AG10803 (cell line): ENCODE measurements at places on chromosomes 11 and 22.
A peak's percentile ranks its signal among the peaks of the same experiment; 100 is the strongest.

DNA sequence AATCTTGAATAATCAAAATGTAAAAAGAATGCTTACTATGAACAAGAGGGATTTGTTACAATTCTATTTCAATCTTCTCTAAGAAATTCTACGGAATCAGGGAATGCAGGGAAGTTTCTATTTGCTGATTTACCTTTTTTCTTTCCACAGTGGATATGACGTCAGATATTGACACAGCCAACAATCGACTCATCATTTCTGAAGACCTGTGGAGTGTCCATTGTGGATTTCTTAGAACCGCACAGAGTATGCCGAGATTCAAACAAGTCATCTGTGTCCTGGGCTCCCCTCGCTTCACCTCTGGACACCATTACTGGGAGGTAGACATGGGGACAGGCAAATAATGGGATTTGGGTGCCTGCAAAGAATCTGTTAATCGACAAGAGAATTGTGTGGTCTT is 4.1 kb upstream of the RFPL1 start:
- no peak for DNase-seq

DNA sequence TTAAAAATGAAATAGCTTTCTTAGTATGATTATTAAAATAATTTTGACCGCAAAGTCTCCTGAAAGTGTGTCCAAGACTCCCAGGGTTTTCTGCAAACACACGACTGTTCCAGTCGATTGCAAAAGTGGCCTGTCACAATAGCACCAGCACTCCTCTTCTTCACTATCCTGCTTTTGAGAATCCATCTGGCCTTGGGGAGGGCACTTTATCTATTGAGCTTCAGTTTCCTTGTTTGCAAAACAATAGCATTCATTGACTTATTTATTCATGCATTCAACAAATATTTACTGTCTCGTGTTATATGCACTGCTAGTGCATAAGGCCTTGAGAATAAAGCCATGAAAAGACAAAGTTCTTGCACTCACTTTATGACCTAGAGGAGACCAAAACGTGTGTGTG is 96.2 kb upstream of the NTM start:
- no peak for DNase-seq

DNA sequence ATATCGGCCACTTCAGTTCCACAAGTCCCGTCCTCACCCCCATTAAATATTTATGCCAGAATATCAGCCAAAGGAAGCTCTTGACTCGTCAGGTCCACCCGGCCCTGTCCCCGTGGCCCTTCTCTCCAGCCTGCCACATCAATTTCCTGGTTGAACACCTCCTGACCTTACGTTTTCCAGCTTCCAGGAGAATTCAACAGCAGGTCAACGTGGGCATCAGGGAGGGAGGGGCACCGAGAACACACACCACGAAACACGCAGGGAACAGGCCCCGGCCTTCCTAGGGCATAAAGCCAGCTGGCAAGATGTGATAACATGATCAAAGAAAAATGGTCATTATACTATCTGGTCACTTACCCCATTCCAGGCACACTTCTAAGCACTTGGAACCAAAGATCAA is 15.3 kb downstream of the SULT4A1 start:
- no peak for DNase-seq

DNA sequence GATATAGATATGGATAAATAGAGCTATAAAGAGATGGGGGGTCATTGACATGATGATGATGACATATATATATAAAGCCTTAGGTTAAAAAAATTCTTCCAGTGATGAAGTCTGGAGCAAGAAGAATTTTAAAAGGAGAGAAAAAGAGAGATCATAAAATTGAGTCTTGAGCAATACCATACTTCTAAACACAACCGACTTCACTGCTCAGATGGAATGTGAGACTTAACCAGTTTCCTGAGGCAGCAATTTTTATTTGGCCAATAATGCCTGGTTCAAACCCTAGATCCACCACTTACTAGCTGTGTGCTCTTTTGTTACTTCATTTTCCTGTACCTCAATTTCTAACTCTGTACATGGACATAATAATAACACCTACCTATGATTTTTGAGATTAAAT is 229.5 kb downstream of the TTC28 start:
- peak; percentile 44 for DNase-seq

- DNase-seq = peak; percentile 17
Measured at GRCh38 chr11:87493516-87493915, 455.8 kb downstream of the TMEM135 start.

- DNase-seq = no peak
Measured at GRCh38 chr22:41500303-41500702, 31.4 kb downstream of the ACO2 start.

DNA sequence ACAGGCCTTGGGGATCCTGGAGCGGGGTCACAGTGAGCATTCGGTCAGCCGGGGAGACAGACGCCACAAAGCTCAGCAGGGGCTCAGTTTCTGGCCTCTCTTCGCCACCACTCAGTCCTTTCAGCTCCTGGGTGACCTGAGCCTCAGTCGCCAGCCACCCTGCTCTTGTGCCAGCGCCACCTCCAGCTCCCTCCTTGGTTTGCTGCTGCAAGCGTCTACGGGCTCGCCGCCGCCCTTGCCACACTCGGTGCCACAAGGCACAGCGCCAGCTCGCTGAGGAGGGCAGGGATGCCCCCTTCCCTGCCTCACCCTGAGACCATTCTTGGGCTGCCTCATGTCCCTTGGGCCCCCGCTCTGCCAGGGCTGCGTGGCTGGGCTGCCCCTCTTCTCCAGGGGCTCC is 1.5 kb upstream of the EEF1G start:
- no peak for DNase-seq

DNA sequence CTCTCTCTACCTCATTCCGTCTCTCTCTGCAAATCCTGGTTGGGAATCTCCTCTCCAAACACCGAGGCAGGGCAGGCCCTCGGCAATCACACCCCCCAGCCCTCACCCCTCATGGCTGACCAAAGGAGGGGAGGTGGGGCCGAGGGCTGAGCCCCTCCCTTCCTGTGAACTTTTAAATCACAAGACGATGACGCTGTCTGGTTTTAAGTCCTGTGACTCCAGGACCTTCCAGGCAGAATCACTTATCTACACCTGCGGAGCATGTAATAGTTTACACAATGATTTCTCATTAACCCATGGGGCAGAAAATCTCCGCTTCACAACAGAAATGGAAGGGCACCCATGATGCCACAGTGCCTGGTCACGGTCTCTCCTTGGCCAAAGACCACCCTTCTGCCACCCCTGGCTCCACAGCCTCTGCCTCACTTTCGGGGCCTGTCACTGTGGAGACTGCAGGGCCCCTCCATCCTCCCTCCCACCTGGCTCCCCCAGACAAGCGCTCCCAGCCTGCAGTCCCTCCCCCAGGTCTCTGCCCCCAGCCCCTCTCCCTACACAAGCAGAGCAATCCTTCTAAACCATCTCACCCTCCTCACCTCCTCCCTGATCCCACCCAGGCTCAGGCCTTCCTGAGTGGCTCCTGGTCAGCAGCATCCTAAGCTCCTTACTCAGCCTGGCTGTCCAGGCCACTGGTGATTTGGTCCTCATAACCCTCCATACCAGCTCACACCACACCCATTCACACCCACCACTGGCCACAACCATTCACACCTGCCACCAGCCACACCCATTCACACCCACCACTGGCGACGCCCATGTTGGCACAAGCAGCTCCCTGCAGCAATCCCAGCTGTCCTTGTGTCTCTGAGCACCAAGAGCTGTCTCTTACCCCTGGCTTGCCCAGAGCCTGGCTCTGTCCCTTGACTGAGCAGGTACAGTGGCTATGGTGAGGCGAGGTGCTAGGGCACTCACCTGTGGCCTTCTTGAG is 30.7 kb upstream of the ARFGAP3 start:
- DNase-seq = no peak

GRCh38 chr11:1317993-1318392 is 8.6 kb upstream of the TOLLIP start:
- DNase-seq = no peak

DNA sequence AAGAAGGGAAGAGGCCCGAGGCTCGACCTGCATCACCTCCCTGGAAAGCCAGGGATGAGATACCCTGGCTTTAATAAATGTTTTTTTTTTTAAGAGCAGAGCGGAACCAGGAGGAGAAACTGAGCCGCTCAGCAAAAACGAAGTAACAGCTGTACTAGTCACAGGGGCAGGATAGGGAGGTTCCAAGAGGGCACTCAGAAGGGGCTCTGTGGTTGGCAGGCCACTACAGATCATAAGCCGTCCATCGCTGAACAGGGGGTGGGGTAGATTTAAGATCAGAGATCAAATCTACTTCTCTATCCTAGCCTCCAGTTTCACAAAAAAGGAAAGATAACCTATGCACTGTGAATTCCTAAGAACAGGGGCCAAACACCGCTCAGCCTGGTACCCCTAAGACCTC is 625 bp downstream of the EIF3D start:
- DNase-seq = no peak

DNA sequence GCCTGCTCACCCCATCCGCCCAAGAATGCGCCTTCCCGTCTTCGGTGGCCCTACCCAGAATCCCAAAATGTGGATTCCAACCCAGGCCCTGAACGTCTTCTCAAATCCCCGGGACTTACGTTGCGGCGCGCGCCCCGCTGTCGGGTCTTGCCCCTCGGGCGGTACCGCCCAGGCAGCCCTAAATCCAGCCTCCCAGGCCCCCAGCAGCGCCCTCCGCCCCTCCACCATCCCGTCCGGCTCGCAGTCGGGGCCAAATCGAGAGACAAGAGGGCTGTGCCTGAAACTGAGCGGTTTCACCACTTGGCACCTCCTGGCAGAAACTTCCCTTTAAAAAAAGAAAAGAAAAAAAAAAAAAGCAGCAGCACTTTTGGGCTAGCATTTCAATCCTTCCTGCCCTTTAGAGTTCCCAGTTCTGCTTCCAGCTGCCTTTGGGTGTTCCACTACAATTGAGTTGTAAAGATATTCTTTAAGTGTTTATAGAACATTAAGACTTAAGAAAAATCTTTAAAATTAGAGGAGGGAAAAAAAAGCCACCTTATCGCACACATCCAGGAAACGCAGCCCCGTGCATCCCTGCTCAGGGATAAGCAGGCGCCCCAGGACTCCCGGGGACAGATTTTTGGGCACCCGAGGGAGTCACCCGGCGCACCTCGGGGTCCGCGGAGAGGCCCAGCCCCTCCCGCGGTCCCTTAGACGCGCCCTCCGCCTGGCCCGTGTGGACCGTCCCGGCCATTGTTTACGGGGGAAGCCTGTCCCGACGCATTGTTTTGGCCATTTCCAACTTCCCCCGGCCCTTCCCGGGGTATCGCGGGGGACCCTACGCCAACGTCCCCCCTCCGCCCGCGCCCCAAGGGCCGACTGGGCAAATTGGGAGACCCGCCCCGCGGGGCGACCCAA is 57.6 kb downstream of the KCNJ4 start:
- DNase-seq = peak; percentile 36

- DNase-seq = no peak
Measured at GRCh38 chr22:43434928-43435311, 23.1 kb downstream of the MPPED1 start.

DNA sequence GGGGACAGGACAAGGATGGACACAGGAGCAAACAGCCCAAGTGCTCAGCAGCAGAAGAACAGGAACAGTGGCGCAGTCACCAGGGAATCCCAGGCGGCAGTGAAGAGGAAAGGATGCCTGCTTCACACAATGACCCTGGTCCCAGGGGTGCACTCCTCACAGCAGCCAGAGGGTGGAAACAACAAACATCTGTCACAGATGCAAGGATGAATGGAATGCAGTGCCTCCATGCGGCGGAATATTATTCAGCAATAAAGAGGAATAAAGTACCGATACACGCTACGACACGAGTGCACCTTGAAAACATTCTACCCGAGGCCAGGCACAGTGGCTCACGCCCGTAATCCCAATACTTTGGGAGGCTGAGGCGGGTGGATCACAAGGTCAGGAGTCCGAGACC is 12.7 kb downstream of the CSNK1E start:
- DNase-seq = no peak

GRCh38 chr22:36156515-36157419 is 3.8 kb downstream of the APOL3 start:
- peak; percentile 78 for DNase-seq

DNA sequence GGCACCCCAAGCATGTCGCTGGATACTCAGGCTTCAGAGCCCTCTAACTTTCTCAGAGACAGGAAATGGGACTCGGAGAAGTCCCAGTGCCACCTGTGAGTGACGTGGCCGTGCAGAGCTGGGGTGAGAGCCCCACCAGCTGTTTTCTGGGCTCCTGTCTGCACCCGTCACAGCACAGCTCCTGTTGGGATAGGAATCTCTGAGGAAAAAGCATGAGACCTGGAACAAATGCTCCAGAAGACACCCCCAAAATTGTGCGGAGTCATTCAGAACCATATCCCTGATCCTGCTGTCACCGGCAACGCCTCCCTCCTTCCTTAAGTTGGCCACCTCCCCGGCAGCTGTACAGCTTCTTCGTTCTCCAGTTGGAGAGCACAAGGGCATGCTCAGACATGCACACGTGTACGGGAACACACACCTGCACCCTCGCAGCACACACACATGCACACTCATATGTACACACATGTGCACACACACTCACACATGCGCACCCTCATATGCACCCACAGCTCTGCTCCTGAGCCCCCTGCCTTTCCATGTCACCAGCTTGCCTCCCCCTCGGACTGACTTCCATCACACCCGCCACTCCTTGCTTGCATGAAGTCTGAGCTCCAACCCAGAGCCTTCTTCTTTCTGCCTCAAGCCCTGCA is 1430.0 kb downstream of the BRD1 start:
- DNase-seq = no peak

DNA sequence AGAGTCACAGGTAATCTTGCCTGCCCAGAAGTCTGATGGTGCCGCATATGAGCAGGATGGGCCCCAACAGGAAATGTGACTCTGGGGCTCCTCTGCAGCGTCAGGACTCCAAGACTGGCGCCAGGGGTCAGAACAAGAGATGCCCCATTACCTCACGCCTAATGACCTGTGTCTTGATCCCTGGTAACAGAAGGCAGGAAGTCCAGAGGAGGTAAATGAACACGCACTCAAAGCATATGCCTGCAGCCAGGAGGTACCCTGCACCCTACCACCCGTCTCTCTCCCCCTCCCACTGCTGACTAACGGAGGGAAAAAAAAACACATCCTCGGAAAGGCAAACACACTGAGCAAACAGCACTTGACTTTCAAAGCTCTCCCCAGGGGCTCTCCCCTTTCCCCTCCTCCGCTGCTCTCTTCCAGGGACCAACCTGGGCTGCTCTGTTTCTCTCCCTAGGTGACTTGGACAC is 37.3 kb downstream of the ABCC8 start:
- no peak for DNase-seq

GRCh38 chr11:96256215-96257011 is 86.6 kb downstream of the MAML2 start:
- DNase-seq = no peak

DNA sequence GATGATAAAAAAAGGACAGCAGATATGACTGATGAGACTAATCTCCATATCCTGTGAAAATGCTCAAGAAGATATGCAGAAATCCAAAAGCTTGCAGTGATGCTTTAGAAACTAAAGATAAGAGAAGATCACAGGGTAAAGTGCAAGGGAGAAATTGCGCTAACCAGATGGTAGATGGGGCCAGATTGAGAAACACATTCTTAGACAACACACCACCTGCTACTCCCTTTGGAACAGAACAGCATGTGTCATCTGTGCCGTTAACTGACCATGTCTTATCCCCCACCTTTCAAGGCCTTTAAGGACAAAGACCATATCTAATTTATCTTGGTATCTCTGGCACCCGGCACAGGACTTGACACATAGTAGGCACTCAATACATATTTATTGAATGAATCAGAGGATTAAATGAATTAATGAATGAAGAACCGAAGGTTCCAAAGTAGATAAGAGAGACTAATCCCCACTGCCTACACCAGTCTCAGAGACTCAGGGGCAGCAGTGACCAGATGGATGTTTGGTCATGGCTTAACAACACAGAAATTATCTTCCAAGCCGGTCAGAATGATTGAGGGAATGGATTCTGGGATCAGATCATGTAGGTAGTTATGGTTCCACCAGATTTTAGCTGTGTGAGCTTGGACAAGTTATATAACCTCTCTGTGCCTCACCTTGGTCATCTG is 12.3 kb upstream of the P2RY2 start:
- no peak for DNase-seq
